ENCODE measurements at places on chromosomes 2 and 18. TPM values are rescaled to one million over a fixed set of nuclear protein-coding genes. Genes with fewer than 3 reads are reported as not detected.

Gene TMEM163
- polyA plus RNA-seq = 0.86 TPM

Gene MC4R
- 0.16 TPM for polyA plus RNA-seq

Gene QPCT
- 8.9 TPM for polyA plus RNA-seq

Gene SPDYA
- polyA plus RNA-seq = 1.2 TPM

Gene C1QL2
- polyA plus RNA-seq = not detected

Gene VAMP8
- 12.8 TPM for polyA plus RNA-seq

Gene EVA1A
- polyA plus RNA-seq = 5.0 TPM

Gene DYNAP
- 0.10 TPM for polyA plus RNA-seq

Gene EMILIN1
- polyA plus RNA-seq = 61.4 TPM

Gene PRSS56
- 3.4 TPM for polyA plus RNA-seq

Gene HOXD12
- not detected for polyA plus RNA-seq

Gene CASP8
- 6.6 TPM for polyA plus RNA-seq

Gene ERMN
- polyA plus RNA-seq = 0.05 TPM

Gene GPR45
- not detected for polyA plus RNA-seq

Gene PSMG2
- polyA plus RNA-seq = 42.0 TPM

Gene HNMT
- 18.9 TPM for polyA plus RNA-seq

Gene B3GNT2
- 7.4 TPM for polyA plus RNA-seq

Gene MAB21L4
- polyA plus RNA-seq = not detected

Gene AQP12A
- 0.76 TPM for polyA plus RNA-seq

Gene MAIP1
- polyA plus RNA-seq = 17.0 TPM

Gene TMEM178A
- polyA plus RNA-seq = 16.3 TPM

Gene ATOH8
- polyA plus RNA-seq = 21.1 TPM

Gene MOCOS
- 0.14 TPM for polyA plus RNA-seq

Gene FAM228B
- polyA plus RNA-seq = 12.6 TPM

Gene HOXD11
- not detected for polyA plus RNA-seq

Gene TRABD2A
- 0.08 TPM for polyA plus RNA-seq

Gene PLGLB2
- not detected for polyA plus RNA-seq

Gene SP5
- polyA plus RNA-seq = 7.2 TPM

Gene EHBP1
- 25.7 TPM for polyA plus RNA-seq

Gene IMMT
- 77.6 TPM for polyA plus RNA-seq

Gene CDH7
- polyA plus RNA-seq = 0.51 TPM

Gene ATP8B1
- polyA plus RNA-seq = 3.5 TPM

Gene TRAK2
- polyA plus RNA-seq = 25.7 TPM

Gene DCDC2C
- polyA plus RNA-seq = 0.46 TPM

Gene CERS6
- 38.1 TPM for polyA plus RNA-seq

Gene AP1S3
- polyA plus RNA-seq = 0.75 TPM

Gene MATN3
- 1.6 TPM for polyA plus RNA-seq

Gene AAMP
- polyA plus RNA-seq = 87.4 TPM

Gene GAL3ST2
- polyA plus RNA-seq = 0.20 TPM

Gene L3MBTL4
- 1.4 TPM for polyA plus RNA-seq

Gene FEV
- polyA plus RNA-seq = not detected

Gene PCGF1
- 14.1 TPM for polyA plus RNA-seq

Gene FAM110C
- polyA plus RNA-seq = 1.8 TPM

Gene UNC80
- 2.4 TPM for polyA plus RNA-seq

Gene SAG
- polyA plus RNA-seq = 0.10 TPM

Gene HOXD8
- polyA plus RNA-seq = 40.0 TPM

Gene ACTG2
- 5.1 TPM for polyA plus RNA-seq

Gene CDKL4
- polyA plus RNA-seq = not detected

Gene CNGA3
- polyA plus RNA-seq = 0.66 TPM

Gene PDE1A
- polyA plus RNA-seq = 8.0 TPM

Gene CD302
- 13.5 TPM for polyA plus RNA-seq

Gene NT5C1B
- polyA plus RNA-seq = 0.25 TPM

Gene REG1B
- polyA plus RNA-seq = not detected

Gene COLEC12
- 38.7 TPM for polyA plus RNA-seq

Gene GREB1L
- polyA plus RNA-seq = 10.6 TPM

Gene VIT
- 4.5 TPM for polyA plus RNA-seq

Gene PNKD
- polyA plus RNA-seq = 47.4 TPM

Gene SERPINB10
- polyA plus RNA-seq = 0.27 TPM

Gene PTMA
- polyA plus RNA-seq = 486 TPM
